Spinal cord (tissue), 10 donors: ENCODE measurements at places on chromosomes 3 and 15. TPM values are rescaled to one million over a fixed set of nuclear protein-coding genes. Genes with fewer than 3 reads are reported as not detected.

Gene SLCO2A1
- total RNA-seq = 1.8 TPM

Gene NXPE3
- total RNA-seq = 23.0 TPM

Gene OSBPL10
- total RNA-seq = 6.2 TPM

Gene SCN11A
- 44.3 TPM for total RNA-seq

Gene NEK11
- total RNA-seq = 25.0 TPM

Gene RPL39L
- 7.2 TPM for total RNA-seq

Gene DZIP3
- 39.0 TPM for total RNA-seq
